Renal cortex interstitium (tissue), 15 donors: ENCODE measurements at places on chromosomes 3 and 15. TPM values are rescaled to one million over a fixed set of nuclear protein-coding genes. Genes with fewer than 3 reads are reported as not detected.

Gene FGF12
- polyA plus RNA-seq: 6.1 TPM

Gene TRIM59
- 18.8 TPM for polyA plus RNA-seq

Gene KIF23
- polyA plus RNA-seq: 40.0 TPM

Gene CPLX3
- not detected for polyA plus RNA-seq

Gene ACTRT3
- 5.4 TPM for polyA plus RNA-seq

DNA sequence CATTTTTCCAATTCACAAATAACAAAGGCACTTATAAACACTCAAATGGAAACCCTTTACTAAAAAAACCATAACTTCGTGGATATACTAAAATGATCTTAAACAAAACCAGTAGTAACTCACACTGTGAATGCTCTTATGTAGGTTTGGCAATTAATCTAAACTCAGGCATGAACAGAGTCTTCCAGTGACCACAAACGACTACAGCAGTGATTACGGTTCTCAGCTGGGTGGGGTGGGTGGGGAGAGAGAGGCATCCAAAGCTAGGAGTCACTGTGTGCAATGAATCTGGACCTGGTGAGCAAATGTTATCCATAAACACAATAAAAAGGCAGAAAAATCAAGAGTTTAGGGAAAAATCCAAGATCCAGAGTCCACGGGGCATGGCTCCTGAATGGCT, 21.3 kb downstream of the SLC12A8 start:
- no peak for DNase-seq

DNA sequence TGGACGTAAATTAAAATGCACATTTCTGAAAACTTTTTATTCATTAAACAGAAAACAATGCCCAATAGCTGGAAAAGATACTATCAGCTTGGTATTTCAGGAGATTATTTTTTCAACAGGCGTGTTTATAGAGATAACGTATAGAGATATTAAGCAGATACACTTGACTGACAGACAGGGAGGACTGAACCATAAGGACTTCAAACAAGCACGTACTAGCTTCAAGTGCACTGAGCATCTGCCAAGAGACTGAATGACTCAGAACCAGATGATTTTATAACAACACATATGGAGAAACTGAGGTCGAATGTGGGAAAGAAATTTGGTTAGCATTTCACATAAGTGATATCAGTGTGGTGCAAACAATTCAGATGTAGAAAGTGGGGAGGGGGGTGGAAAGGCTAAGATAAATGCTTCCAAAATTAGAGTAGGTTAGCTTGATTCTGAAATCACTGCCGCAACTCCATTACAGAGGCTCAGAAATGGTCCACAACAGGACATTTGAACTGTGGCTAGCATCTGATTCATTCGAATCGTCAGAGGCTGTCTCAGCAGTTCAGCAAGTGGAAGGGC, 103.5 kb downstream of the SEMA6D start:
- no peak for DNase-seq

- DNase-seq: no peak
These were observed 137.0 kb upstream of the CRBN start for GRCh38 chr3:3316521-3316920.

DNA sequence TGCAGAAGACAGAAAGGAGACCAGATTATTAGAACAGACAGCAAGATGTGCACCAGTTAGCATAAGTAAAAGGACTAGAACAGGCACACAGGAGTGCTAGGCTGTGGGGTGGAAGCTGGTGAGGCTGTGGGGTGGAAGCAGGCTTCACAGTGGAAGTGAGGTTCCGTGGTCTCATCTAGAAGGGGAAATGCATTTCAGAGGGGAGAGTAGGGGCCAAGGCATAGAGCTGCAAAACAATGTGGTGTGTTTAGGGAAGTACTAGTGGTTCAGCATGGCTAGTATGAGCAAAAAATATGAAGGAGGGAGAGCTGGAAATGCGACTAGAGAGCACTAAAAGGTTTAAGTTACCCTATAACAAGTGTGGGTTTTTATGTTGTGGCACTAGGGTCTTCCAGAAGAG, 6.5 kb downstream of the POPDC2 start:
- DNase-seq: no peak

DNA sequence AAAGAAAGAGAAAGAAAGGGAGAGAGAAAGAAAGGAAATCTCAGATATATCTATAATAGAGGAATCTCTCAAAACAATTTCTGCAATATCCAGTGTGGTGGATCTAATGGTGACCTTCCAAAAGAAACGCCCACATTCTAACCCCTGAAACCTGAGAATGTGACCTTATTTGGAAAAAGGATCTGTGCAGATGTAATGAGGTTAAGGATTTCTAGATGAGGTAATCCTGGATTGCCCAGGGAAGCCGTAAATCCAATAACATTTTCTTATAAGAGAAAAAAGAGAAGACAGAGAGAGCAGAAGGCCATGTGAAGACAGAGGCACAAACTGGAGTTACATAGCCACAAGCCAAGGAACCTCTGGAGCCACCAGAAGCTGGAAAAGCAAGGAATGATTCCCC, 307.6 kb downstream of the ZBTB20 start:
- no peak for DNase-seq

GRCh38 chr3:192397012-192397411, 330.3 kb downstream of the FGF12 start:
- DNase-seq: no peak

- no peak for DNase-seq
These were observed 117.8 kb upstream of the MNS1 start for GRCh38 chr15:56582785-56583184.

- DNase-seq: no peak
These were observed 2.1 kb downstream of the PODXL2 start for GRCh38 chr3:127630811-127631714.

DNA sequence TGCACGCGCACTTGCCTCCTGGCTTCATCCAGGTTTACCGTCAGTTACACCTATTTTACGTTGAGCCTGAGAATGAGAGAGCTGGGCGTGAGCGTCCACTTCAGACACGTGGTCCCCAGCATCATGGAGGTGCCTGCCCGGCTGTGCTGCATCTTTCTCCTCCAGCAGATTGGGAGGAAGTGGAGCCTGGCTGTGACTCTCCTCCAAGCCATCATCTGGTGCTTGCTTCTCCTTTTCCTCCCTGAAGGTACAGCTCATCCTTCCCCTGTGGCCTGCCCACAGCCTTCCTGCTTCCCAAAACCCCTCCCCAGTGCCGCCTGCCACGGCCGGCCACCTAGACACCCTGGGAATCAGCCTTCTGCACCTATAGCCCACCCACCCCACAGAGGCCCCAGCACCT, 31.6 kb downstream of the SLC22A14 start:
- DNase-seq: no peak

- no peak for DNase-seq
These were observed 404.7 kb upstream of the TGFBR2 start for GRCh38 chr3:30201715-30202114.

DNA sequence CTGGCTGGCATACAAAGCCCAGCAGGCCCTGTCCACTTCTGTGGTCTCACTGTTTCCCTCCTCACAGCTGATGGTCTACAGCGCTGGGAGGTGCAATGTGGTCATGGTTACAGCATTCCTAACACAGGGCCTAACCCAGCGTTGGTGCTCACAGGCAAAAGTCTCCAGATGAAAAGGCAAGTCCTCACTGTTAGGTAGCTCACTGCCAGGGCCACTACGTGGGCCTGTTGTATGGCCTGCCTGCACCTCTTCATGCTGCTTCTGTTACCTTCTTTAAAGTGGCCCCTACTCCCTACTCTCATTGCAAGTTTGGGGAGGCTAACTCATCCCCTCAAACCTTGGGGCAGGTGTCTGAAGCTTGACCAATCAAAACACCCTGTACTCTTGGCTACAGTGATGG, 31.3 kb downstream of the CCDC13 start:
- DNase-seq: no peak

- no peak for DNase-seq
These were observed 261.9 kb upstream of the ICE2 start for GRCh38 chr15:60740787-60741354.

DNA sequence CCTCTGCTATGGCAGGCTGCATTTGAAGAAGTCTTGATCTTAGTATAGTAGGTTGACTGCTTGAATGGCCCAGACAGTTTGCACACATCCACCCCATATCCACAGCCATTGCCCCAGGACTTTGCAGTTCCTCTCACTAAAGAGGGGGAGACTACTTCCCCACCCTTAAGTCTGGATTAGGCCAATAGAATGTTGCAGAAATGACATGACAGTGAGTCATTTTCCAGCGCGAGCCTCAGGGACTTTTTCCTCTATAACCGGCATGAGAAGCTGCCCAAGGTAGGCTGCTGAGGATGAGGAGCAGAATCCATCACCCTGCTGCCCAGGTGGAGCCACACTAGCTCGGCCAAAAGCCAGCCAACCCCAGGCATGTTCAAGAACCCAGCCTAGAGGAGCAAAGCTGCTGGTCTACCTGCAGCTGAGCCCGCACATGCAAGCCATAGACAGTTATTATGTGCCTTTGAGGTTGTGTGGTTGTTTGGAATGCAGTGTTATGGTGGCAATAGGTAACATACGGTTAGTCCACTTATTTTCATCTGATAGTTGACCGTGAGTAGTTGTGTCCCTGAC, 113.9 kb downstream of the TLE3 start:
- no peak for DNase-seq

DNA sequence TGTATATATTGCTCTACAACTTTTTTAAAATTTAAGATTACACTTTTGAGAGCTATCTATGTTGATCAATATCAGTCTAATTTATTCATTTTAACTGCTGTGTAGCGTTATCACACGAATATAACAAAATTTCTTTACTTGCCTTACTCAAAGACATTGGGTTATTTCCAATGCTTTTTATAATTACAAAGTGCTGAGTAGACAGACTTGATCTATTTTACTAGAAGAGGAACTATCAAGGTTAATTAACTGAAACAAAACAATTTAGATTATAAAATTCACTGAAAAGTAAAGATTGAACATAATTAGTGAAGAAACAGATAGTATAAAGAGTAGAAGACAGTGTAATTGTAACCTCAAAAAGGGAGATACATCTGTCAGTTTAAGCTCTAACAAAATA, 105.5 kb downstream of the TGFBR2 start:
- no peak for DNase-seq

DNA sequence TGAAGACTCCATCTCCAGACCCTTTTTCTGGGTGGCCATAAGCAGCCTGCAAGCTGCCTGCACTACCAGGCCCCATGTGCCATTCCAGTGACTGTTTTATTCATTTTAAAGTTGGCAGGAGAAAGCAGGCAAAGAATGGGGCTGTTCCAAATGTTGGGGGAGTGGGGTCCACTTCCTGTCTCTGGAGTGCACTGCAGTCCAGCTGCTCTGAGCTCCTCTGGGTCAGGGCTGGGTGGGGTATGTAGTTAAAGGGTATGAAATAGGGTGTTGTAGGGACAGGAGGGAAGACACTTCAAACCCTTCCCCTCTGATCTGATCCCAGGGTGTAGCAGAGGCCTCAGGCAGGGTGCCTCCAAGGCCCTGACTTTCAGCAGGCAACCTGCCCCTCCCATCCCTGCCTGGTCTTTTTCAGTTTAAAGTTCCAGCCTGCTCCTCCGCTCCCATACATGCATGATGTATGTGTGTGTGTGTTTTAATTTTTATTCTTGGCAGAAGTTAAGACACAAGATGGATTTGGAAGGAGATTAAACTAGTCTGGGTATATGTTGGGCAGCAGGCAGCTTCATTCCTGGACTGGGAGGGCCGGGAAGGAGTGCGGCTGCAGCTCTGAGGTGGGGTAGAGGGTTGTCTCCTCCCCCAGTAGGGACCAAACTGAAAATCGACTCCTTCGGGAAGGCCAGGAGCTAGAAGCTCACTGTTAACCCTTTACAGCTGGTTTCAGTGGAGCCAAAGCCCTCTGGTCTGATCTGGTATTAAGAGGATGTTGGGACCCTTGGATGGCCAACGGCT, 17.3 kb downstream of the BOC start:
- DNase-seq: no peak
